ENCODE measurements at places on chromosomes 11 and 22.

- DNase-seq = no peak
These were observed 52.8 kb downstream of the WT1 start for GRCh38 chr11:32382339-32383049.

GRCh38 chr11:85758026-85758425 lies 52.9 kb downstream of the SYTL2 start:
- no peak for DNase-seq

GRCh38 chr11:75150879-75151278 lies at the start of gene SLCO2B1:
TSS of gene SLCO2B1 (plus strand) at chr11:75151107. CDS start at chr11:75151382, 275 bp downstream.
- no peak for DNase-seq

GRCh38 chr11:65611028-65611757 lies 2.8 kb downstream of the MAP3K11 start:
- DNase-seq = peak; percentile 68

GRCh38 chr22:46598224-46598623 lies 22.0 kb upstream of the GRAMD4 start:
- no peak for DNase-seq

DNA sequence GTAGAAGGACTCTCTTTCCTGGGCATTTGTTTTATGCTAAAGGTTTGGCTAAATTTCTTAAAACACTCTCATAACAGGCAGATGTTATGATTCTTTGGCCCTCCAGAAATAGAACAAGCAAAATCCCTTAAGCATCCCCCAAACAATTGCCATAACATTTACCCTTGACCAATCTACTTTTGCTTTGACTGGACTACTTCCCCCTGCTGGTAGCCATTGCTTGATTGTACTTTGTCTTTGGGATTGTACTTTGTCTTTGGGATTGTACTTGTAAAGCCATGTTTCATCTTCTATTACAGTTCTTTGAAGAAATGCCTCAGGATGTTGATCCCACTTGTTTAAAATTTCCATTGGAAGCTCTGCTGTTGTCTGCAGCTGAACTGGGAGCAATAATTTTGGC lies 53.3 kb upstream of the GLYAT start:
- no peak for DNase-seq

- DNase-seq = no peak
These were observed 5.9 kb upstream of the PHF21A start for GRCh38 chr11:46127150-46127638.

GRCh38 chr11:73787051-73787642 lies 527 bp upstream of the MRPL48 start:
- no peak for DNase-seq

DNA sequence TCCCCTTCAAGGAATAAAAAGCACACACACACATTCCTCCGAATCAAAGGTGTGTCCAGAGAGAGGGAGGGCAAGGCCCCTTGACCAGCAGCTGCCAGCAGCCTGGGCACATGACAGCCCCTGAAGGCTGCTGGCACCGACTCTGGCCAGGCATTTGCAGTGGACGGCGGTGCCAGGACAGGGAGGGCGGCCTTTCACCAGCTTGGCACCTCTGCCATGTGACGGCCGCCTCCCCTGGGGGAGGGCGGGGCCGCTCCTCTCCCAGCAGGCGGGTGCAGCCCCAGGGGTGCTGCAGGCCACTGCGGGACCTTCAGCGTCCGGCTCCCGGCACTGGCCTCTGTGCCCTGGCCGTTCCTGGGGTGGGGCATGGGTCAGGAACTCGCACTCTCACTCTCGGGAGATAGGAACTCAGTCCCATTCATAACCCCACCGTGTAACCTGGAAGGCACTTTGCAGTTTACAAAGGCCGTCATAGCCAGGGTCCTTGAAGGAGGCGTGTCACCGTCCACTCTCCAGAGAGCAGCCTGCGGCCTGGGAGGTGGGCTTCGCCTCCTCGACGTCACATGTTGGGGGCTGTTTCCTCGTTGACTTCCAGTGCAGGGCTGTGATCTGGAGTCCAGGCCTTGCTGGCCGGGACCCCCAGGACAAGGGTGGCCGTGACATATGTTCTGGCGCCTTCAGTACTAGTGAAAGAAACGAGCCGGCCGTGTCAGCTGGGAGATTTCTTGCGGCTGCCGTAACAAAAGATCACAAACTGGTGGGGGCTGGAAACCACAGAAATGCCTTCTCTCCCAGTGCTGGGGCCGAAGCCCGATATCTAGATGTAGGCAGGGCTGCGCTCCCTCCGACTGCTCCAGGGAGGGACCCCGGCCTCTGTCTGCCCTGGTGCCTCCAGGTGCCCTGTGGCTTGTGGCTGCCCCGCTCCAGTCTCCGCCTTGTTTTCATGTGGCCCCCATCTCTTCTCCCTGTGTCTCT lies 39.9 kb upstream of the SMIM38 start:
- no peak for DNase-seq

DNA sequence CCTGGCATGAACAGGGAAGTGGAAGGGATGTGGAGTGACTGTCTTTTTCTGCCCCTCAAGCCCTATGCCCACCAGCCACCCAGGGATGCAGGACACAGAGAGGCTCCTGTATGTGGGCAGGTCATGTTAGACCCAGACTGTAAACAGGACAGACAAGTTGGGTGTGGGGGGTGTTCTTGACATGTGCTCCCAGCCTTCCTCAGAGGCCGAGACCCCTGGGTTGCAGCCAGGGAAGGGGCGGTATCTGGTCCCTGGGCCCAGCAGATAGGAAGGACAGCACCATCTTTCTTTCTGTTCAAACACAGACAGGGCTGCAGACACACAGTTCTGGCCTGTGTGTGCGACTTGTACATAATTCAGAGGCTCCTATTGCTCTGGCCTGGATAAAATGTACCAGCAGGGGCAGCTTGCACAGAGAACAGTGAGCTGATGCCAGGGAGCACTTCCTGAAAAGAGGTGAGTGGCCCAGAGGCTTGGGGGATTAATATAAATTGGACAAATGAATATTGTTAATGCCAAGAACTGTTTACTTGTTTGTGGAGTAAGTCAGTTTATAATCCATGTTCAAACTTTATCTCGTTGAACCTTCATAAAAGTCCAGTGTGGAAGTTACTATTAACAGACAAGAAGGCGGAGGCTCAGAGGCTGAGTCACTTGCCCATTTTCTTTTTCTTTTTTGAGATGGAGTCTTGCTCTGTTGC lies 16.6 kb downstream of the GDPD5 start:
- DNase-seq = no peak

DNA sequence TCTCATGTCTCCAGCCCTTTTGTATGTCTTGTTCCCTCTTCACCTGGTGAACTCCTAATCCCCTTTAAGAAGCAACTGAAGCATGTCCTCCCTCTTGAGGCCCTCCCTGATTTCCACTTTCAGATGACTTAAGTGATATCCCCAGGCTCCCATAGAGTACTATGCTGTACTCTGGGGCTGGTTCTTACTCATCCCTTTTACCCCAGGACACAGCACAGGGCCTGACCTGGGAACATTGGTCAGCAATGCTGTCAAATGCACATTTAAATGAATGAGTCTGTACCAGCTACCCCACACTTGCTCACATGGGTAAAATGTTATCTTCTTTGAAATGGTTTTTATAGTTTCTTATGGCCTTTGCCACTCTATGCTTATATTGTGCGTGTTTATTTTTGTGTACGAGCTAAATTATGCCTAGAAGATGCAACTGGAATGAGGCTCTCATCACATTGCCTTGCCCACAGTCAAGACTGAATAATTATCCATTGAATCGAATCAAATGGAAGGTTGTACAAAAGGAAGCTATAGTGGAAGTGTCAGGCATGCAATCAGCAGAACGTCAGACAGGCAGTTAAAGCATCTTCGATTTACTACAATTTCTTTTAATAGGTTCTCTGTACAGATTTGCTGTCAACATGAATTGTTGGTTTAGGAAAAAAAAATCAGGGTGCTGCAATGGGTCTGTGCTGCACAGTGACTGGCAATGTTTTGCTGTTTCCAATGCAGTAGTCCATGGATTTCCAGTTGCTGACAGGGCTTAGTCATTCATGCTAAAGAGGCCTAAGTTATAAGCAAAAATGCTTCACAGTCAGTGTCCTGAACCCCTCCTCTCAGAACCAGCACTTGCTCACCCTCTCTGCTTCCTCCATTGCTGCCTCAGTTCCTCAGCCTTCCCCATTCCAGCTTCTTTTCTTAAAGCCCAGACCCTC lies 79.5 kb downstream of the PARVA start:
- no peak for DNase-seq

- DNase-seq = no peak
These were observed 5.3 kb upstream of the MRGPRG start for GRCh38 chr11:3223932-3224381.

- DNase-seq = no peak
These were observed 3.9 kb downstream of the TMEM134 start for GRCh38 chr11:67465189-67465510.

GRCh38 chr11:126319374-126319740 lies 15.5 kb downstream of the DCPS start:
- DNase-seq = no peak
